NCI-H2081 (cell line): ENCODE measurements at places on chromosomes 6 and 20.
A peak's percentile ranks its signal among the peaks of the same experiment; 100 is the strongest.

- peak; percentile 31 for DNase-seq
Observed at GRCh38 chr6:161169696-161170095, 104.2 kb downstream of the AGPAT4 start.

- DNase-seq: no peak
Observed at GRCh38 chr20:46637020-46637419, 14.2 kb downstream of the SLC13A3 start.

DNA sequence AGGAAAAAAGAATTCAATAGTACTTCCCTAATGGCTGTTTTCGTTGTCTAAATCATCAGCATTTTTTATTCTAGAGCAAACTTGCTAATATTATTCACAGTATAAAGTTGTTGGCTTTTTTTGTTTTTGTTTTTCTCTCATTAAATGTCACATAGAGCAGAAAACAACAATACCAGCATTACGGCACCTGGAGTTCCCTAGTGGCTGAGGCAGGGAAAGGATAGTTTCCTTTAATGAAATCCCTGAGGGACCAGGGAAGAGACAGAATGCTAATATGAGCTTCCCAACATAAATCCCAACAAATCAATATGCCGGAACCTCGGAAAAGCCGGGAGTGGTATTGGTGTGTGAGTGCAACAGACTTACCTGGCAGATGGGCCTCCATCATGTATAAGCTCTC is 235.2 kb upstream of the ASCC3 start:
- DNase-seq: no peak

DNA sequence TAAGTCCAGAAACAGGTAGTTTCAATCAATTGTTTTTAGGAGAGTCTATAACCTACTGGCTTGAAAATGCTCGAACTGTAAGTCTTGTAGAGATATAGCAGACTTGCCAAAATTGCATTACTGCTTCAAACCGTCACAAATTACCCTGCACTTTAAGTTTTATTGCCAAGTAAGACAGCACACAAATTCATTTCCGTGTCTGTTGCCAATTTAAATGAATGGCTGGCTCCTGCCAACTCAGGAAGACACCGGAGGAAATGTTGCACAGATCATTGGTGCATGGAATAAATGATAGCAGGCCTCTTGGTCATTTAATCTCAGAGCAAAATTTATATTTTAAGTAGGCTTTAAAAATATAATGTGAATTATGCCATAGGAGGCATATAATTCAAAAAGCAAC is 438.1 kb downstream of the HACE1 start:
- DNase-seq: no peak

DNA sequence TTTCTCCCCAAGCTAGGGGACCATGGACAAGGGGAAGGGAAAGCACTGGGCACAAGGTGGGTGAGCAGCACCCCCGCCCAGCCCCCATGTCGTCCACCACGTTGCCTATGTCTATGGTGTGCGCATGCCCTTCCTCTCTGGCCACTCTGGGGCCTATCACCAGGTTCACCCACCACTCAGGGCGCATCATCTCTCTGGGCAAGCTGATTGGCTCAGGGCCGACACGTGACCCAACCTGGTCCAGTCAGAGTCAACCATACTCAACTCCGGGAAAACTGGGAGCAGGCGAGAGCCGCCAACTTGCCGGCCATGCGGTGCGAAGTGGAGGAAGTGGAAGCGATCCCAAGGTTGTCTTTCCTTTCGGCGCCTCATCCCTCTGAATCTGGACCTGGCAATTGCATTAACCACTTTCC is 25.9 kb downstream of the ACSS1 start:
- no peak for DNase-seq

GRCh38 chr20:50680105-50680960 is 11.0 kb downstream of the RIPOR3 start:
- DNase-seq: no peak

- no peak for DNase-seq
Observed at GRCh38 chr20:11769825-11770224, 147.9 kb upstream of the BTBD3 start.

DNA sequence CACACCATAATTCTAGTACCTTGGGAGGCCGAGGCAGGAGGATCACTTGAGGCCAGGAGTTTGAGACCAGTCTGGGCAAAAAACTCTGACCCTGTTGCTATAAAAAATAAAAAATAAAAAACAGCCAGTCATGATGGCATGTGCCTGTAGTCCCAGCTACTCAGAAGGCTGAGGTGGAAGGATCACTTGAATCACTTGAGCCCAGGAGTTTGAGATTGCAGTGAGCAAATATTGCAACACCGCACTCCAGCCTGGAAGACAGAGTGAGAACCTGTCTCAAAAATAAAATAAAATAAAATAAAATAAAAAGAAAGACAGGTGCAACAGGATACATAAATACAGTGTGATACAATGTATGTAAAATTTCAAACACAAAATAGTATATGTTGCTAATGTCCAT is 154.5 kb downstream of the OTOR start:
- DNase-seq: no peak
